CD4-positive, alpha-beta T cell treated with Interleukin-15 for 1 hour (primary cell): ENCODE measurements at places on chromosomes 5 and 9.
A peak's percentile ranks its signal among the peaks of the same experiment; 100 is the strongest.

DNA sequence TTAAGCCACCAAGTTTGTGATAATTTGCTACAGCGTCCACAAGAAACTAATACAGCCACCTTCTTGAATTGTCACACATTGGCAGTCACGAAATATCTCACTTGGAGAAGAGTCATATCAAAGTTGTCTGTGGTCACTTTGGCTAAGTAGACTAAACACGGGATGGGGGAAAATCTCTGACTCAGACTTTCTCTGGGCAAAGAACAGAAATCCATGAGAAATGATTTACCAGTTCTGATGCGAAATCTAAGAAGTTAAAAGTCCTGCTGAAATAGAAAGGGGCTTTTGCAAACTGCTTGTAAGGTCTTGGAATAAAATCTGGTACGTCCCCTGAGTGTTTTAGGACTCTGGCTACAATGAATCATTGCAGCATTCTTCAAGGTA lies 158.4 kb downstream of the COL23A1 start:
- no peak for DNase-seq

DNA sequence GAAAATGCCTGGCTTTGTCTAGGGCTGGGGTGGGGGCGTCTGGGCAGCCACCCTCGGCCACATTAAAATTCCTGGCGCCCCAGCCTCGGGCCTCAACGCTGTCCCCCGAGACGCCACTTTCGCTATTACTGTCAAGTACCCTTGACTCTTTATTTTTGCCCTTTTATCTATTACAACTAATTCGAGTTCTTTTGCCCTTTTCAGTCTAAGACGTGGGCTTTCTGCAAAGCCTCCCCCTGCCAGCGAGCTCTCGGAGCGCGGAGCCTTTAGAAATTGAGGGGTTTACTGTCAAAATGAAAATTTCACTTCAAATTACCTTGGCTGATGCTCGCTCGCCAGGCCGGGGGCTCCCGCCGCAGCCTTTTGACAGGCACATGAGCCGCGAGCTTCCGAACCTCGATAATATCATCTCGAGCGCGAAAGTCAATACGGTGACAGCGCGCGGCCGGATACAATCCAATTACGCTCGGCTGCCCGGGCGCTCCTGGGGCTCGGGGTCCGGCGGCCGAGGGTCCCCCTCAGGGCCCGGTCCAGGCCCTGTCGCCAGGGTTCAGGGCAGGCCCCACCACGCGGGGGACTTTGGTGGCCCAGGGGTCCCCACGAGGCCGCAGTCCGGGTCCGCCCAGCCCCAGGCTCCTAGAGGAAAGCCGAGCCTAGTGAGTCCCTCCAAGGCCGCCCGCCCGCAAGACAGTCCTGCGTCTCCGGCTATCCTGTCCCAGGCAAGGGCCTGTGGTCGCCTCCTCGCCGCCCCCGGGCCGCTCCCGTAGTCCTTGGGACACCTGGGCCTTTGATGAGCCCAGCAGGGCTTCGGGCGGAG lies 6.7 kb downstream of the IRX4 start:
- no peak for DNase-seq

DNA sequence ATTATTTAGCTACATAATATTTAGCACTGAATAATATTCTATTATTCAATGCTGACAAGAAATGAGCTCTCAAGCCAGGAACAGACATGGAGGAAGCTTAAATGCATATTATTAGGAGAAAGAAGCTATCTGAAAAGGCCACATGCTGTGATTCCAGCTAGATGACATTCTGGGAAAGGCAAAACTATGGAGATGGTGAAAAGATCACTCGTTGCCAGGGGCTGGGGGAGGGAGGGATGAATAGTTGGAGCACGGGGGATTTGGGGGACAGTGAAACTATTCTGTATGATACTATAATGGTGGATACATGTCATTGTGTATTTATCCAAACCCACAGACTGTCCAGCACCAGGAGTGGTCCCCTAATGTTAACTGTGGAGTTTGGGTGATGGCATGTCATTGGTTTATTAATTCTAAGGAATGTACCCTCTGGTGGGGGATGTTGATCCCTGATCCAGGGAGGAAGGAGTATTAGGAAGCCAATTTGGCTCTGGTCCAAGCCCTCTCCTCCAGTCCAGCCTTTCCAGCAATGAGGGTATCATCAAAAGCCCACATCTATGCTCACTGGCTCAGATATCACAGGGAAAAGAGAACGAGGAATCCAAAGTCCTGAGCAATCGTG lies 162.5 kb downstream of the COL23A1 start:
- DNase-seq = no peak

GRCh38 chr5:38453506-38453905 lies 102.9 kb downstream of the LIFR start:
- peak; percentile 47 for DNase-seq

DNA sequence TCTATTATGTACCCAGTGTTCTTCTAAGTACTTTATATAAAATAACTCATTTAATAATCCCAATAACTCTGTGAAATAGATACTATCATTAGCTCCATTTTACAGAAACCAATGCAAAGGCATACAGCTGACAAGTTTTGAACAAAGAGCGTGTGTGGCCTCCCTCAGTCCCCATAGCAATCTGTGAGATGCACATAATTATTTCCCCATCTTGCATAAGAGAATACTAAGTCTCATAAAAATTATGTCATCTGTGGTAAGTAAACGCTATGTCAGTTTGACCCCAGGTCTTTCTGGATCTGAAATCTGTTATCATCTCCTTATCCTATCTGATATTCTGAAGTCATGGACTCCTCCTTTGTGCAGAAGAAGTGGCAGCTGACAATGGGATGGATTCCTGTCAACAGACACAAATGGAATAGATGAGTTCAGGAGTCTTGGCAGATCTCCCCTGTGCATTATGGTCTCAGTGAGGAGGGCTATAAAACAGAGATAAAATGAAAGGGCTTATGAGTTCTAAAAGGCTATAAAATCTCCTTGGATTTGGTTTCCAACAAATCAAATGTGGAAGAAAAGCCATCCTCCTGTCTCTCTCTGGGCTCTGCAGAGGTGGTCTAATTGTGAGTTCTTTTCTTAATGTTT lies 162.5 kb upstream of the TLE4 start:
- DNase-seq = no peak

DNA sequence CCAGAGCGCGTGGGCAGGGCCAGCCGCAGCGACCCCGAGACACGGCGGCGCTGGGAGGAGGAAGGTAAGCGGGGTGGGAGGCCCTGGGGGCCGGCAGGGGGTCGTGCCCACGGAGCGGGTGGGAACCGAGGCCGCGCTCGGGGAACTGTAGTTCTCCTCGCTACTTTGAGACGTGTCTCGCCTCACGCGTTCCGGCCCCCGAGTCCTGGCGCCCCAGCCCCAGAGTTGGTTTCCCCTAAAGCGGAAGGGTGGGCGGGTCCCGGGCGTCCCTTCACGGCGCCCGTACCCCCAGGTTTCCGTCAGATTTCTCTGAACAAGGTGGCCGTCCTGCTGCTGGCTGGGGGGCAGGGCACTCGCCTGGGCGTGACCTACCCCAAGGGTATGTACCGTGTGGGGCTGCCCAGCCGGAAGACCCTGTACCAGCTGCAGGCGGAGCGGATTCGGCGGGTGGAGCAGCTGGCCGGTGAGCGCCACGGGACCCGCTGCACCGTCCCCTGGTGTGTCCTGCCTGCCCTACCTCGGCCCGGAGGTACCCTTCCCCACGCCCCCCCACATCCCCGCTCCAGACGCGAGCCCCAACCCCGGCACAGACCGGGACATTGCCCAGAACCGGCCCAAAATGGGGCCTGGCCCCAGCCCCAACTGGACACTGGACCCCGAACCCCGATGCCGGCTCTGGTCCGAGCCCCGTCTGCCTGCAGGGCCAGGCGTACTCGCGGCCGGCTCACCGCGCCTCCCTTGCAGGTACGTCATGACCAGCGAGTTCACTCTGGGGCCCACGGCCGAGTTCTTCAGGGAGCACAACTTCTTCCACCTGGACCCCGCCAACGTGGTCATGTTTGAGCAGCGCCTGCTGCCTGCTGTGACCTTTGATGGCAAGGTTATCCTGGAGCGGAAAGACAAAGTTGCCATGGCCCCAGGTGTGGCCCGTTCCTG lies 709 bp downstream of the UAP1L1 start:
- DNase-seq = peak; percentile 63
